ENCODE measurements at places on chromosomes 6 and 20.

DNA sequence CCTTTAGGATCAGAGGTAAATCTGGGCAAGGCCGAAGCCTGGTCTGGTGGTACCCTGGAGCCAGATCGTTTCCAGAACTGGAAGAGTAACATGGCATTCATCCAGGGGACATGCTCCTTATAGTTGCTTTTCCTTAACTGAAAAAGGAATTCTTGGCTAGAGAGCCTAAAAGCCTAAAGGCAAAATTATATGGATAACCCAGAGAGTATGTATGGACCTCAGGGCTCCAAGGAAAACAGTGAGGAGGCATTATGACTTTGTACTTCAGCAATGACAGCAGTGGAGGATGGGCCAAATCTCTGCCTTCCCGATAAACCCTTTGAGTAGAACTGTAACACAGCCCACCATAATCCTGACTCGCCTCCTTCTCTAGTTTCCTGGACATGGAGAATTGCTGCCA is 29.3 kb downstream of the ARHGAP18 start:
- DNase-seq = no peak

GRCh38 chr6:131398176-131398575 is 174.8 kb upstream of the ARG1 start:
- no peak for DNase-seq

GRCh38 chr6:168261234-168261633 is 58.3 kb downstream of the DACT2 start:
- DNase-seq = no peak

- no peak for DNase-seq
Measured at GRCh38 chr6:123640567-123641187, 3.9 kb upstream of the TRDN start.

DNA sequence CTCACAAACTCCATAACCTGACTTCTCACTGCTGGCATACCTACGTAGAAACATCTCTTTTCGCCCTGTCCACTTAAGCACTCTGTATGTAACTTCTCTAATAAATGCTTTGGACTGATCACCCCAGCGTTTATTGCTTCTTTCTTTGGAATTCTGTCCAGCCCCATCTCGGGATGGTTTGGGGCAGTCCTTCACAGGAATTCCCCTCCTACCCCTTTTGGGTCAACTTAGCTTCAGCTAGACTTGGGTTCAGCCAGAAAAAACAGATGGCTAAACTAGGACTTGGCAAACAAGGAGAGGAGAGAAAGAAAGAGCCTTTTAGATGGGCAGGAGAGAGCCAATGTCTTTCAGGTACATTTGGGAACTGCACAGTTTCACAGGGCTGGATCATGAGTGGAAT is 3.9 kb upstream of the LTV1 start:
- no peak for DNase-seq

DNA sequence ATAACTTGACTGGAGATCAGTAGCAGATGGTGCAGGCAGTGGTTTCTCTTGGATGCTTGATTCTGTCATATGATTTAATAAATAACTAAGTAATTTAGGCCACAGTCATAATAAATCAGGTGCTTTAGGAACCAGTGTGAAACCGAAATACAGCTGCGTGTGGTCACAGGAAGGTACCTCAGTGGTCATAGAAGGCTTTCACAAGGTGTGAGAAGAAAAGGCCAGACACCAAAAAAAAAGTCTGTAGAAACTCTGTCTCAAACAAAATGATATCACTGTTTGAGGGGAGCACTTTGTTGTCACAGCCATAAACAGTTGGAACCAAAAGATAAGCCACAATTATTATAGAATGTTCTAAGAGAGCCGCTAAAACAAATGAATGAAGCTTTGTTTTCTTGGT is 56.5 kb downstream of the ARMC2 start:
- no peak for DNase-seq

DNA sequence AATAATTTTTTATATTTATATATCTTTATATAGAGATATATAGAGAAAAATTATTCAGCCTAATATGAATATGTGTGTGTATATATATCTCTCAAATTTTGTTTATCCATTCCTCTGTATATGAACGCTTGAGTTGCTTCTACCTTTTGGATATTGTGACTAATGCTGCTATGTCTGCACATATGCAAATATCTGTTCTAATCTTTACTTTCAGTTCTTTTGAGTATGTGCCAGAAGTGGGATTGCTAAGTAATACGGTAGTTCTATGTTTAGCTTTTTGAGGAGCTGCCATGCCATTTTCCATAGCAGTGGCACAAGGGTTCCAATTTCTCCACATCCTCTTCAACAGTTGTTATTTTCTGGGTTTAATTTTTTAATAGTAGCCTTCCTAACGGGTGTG is 72.8 kb upstream of the CEP85L start:
- no peak for DNase-seq

DNA sequence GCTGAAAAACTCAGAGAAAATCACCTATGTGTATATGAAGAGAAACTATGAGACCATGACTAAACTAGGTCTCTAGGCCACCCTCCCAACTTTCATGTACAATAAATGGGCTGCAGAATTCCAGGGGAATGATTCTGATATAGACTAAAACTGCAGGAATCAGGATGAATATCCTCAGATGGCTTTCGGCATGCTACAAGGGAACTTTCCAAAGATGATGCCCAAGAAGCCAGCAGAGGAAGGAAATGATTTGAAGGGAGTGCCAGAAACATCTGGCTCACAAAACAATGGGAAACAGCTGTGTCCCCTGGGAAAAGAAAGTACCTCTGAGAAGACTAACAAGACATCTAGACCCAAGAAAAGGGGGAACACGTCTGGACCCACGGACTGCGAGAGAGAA is 41.1 kb downstream of the PLN start:
- no peak for DNase-seq

- DNase-seq = no peak
Measured at GRCh38 chr6:35064757-35065440, 76.2 kb downstream of the TCP11 start.

DNA sequence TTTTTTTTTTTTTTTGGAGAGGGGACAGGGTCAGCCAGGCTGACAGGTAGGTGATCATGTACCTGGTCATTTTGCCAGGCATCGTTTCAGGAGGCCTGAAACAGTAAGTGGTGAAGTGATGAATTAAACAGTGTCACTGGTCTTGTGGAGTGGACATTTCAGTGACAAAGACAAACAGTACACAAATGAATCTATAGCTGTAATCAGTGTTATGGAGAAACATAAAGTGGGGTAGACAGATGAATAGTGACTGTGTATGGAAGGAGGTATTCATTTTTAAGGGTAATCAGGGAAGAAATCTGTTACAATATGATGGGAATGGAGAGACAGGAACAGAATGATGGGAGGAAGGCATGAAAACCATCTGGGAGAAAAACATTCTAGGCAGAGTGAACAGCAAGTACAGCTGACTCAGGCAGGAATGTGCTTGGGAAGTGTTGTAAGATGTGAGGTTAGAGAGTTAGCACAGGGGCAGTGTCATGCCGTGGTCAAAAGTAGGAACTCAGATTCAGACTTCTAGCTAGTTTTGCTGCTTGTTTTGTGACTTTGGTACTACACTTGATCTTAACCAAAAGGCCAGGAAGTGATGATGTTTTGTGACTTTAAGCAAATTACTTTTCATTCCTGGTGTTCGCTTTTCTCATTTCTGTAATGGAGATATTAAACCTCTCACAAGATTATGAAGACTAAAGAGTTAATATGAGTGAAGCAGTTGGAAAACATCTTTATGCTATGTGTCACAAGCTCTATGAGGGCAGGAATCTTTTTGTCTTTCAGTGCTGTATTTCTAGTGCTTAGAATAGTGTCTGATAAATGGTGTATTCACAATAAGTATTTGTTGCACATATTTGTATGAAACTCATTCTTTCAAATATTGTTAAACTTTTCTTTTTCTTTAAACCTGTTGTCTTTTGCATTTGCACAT is 43.4 kb downstream of the QKI start:
- DNase-seq = no peak

- no peak for DNase-seq
Measured at GRCh38 chr6:136994782-136995181, 50.0 kb downstream of the IL20RA start.

- DNase-seq = no peak
Measured at GRCh38 chr6:141956868-141957267, 175.9 kb upstream of the GJE1 start.

DNA sequence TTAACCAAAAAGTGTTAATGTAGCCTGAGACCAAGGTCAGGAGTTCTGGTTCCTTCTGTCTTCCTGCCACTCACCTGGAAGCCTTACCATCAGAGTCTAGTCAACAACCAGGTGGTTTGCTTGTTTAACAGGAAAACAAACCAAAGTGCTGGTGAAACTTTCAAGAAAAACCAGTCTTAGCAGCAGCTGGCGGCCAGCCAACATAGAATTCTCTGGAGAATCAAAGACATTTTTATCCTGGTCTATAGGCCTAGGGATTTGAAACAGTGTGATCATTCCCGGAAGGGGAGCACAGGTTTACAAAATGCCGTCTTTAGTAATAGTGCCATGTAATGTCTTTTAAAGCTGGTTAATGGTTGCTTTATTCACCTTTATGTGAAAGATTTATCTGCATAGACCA is 146.6 kb upstream of the AKIRIN2 start:
- DNase-seq = no peak

- DNase-seq = no peak
Measured at GRCh38 chr6:118953391-118953790, 18.4 kb upstream of the MCM9 start.

DNA sequence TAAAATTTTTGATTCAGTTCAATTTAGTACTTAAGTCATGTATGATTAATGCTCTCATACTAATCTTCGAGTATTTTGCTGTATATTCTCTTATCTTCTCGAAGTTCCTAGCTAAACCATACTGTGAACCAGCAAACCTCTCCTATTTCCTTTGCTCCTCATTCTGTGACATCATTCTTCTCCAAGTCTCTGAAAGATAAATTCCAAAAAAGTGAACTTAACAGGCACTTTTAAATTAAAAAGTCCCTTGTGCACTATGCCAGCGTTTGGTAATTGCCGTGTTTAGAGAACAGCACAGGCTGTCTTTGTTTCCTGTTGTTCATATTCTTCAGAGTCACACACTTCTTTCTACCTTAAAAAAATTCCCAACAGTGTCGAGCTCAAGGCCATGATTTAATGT is 188.4 kb upstream of the PHACTR1 start:
- DNase-seq = no peak

- DNase-seq = no peak
Measured at GRCh38 chr6:90758741-90759140, 171.9 kb upstream of the MAP3K7 start.

DNA sequence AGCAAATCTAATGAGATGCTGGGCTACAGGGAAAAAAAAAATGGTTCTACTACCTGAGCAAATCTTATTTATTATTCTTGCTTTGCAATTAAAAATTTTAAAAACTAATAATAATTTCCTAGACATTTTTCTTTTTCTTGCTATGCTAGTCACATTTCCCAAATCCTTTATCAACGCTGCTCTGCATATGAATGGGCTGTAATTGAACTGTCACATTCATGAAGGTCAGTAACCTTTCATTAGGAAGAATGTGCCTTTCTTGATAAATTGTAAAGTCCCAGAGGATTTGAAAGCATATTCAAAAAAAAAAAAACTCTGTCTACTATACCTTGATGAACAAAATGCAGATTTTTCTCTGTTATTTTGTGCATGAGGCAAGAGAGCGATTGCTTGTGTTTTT is 538.7 kb upstream of the ID4 start:
- no peak for DNase-seq

- no peak for DNase-seq
Measured at GRCh38 chr6:159809149-159809548, 9.1 kb downstream of the PNLDC1 start.

DNA sequence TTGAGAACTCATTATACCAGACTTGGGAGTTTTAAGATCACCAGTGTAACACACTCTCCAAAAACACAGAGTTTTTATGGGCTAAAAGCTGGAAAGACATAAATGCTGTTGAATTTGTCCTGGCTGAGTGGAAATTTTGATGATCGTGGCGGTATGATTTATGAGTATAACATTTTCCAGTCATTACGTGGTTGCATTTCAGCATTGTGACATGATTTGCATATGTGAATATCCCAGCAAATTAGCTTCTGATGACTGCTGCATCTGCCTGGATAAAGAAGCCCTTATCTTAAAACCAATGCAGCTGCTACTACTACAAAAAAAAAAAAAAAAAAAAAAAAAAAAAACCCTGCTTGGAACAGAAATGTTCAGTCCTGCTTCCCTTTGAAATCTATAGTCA is 850.9 kb downstream of the TFAP2A start:
- DNase-seq = no peak

Measured in activated CD4-positive, CD25-positive, alpha-beta regulatory T cell (primary cell).